ENCODE measurements at places on chromosomes 3 and 15.

GRCh38 chr15:69876064-69876940, 221.4 kb downstream of the TLE3 start:
- no peak for DNase-seq

- DNase-seq: no peak
Observed at GRCh38 chr3:39390181-39390580, 7.0 kb downstream of the SLC25A38 start.

DNA sequence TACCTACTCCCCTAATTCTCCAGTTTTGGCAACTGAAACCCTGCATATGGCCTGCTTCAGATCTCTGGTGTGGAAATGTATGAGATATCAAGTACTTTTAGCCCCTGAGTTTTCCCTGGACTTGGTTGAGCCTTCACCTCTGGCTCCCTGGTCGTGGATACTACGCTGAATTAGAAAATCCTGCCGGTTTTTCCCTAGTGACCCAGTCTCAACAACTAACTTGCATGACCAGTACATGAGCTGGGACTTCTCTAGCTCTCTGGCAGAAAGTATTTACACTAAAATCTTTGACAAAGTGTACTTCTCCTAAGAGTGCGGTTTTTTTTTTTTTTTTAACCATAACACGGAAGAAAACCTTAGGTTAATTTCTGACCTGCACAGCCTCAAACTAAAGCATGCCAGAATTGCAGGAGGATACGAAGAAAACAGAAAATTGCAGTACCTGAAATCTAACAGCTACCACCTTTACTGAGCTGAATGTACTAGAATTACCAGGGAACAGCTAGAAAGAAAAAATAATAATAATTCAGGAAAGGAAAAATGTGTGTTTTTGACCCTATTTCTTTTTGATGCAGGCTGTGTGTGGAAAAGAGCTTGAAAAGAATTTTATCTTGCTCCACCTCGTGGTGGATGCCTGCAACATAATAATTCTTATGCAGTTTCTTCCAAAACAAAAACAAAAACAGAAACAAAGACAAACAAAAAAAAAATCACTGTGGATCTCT, 165.6 kb downstream of the GMNC start:
- DNase-seq: no peak

DNA sequence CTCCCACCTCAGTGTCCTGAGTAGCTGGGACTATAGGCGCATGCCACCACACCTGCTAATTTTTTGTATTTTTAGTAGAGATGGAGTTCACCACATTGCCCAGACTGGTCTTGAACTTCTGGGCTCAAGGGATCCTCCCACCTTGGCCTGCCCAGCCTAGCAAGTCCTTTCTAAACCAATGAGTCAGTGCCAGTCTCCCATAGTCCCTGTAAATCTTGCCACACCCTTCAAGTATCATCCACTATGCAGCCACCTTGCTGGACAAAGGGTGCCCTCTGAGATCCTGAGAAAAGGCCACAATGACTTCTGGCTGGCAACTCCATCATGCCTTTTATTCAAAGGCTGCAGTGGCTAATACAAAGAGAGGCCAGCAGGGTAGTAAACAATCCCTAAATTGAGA, 184.0 kb downstream of the ABHD5 start:
- DNase-seq: no peak

- no peak for DNase-seq
Observed at GRCh38 chr3:63961891-63962290, 49.7 kb upstream of the SCAANT1 start.

GRCh38 chr15:83207660-83208366, at the start of gene HDGFL3:
Gene HDGFL3, minus strand, starts transcription at chr15:83207823. Its CDS starts 409 bp downstream, at chr15:83207414.
- DNase-seq: no peak

GRCh38 chr3:194756791-194757325, 71.2 kb downstream of the FAM43A start:
- no peak for DNase-seq

GRCh38 chr3:13274551-13275332, 145.4 kb downstream of the NUP210 start:
- no peak for DNase-seq

DNA sequence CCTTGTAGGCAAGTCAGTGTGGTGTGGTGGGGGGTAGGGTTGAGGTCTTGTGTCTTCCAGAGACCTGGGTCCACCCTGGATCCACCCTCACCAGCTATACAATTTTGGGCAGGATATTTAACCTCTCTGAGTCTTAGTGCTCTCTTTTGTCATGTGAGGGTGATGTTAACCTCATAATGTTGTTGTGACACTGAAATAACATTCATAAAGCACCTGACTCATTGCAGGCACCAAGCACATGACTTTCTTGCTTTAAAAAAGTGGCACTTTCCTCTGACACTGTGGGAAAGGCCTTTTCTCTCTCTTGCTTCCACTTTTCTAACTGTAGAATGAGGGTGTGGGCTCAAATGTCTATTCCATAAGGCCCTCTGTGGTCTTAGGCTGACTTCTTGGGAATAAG, 75.5 kb downstream of the SCN10A start:
- DNase-seq: no peak

DNA sequence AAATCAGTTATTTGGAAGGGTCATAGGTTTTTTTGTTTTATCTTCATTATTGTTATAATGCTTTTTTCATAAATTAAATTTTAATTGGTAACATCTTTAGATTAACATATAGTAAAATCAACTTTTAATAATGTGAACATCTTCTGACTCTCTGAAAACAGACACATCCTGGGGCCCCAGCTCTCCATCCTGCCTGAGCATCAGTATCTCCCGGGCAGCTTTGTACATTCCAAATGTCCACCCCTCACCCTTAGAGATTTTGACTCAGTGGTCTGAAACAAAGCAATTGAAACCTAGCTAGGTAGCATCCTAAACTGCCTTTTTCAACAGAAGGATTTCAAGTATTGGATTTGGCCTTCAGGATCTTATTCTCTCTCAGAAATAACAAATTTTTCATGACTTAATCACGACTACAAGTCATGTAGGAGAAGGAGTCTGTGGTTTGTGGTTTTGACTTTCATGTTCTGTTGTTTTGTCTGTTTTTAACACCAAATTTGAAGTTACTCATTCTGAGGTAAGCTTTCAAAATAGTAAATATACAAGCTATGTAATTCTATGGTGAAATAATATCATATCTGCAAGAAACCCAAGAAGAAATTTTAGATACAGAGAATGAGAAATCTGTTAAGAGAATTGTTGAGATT, 147.3 kb upstream of the UBE2E2 start:
- no peak for DNase-seq

DNA sequence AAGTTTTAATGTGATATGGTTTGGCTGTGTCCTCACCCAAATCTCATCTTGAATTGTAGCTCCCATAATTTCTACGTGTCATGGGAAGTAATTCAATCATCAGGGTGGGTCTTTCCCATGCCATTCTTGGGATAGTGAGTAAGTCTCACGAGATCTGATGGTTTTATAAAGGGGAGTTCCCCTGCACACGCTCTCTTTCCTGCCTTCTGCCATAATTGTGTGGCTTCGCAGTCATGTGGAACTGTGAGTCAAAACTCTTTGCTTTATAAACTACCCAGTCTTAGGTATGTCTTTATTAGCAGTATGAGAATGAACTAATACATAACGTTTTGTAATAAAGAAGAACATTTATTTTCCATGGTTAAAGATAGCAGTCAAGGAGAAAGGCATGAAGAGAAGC, 39.2 kb upstream of the GOLIM4 start:
- no peak for DNase-seq

- no peak for DNase-seq
Observed at GRCh38 chr3:196974661-196975060, 6.0 kb upstream of the PIGZ start.

DNA sequence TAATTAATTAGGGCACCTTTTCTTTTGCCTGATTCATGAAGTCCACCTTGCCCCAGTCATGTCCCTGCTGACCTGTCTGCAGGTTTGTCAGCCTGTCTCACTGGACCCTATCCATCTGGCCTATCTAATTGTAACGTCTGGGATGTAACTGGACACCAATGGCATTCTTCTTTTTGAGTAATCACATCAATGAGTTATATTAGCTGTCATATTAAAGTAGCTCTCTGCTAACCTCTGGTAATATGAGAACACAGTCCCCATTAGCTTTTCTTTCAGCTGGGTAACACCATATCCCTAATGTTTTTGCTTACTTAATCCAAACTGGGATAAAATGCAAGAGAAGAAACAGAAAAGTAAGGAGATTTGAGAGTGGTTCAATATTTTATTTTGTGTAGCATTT, 166.2 kb upstream of the VEPH1 start:
- no peak for DNase-seq

GRCh38 chr3:77380136-77380535, 340.2 kb downstream of the ROBO2 start:
- no peak for DNase-seq
